ENCODE measurements at places on chromosomes 16 and 17.
A peak's percentile ranks its signal among the peaks of the same experiment; 100 is the strongest.

DNA sequence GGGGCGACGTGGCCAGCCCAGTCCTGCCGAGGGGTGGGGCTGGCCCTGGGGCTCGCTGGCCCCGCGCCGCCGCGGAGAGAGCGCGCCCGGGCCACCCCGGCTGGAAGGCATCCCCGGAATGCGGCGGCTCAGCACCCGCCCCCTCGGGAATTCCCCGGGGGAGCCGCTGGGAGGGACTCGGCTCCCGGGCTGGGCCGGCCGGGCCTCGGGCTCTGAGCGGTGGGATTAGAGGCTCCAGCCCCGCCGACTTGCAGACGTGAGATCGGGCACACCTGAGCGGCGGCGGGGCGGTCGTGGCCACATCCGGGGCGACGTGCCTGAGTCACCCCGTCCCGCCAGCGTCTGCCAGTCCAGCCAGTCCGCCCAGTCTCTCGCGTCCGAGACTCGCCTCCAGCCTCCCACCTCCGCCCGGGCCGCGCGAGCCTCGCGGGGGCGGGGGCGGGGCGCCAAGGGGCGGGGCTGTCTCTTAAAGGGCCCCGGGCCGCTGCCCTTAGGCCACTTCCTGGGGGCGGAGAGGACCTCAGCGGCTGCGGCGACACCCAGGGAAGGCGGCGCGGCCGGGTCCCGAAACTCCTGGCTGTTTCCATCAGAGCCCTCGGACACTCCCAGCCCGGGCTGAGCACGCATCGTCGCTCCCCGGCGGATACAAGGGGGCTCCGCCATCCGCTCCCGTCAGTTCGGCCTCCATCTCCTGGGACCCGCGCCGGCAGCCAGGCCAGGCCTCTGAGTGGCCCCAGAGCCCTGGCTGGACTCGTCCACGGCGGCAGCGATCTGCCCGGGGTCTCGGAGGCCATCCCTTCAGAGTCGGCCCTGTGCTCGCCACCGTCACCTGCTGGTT is at the start of gene KCTD11:
Gene KCTD11, plus strand, starts transcription at position 498 of the 838 bp plus-strand sequence.
- DNase-seq, result peak; percentile 75

DNA sequence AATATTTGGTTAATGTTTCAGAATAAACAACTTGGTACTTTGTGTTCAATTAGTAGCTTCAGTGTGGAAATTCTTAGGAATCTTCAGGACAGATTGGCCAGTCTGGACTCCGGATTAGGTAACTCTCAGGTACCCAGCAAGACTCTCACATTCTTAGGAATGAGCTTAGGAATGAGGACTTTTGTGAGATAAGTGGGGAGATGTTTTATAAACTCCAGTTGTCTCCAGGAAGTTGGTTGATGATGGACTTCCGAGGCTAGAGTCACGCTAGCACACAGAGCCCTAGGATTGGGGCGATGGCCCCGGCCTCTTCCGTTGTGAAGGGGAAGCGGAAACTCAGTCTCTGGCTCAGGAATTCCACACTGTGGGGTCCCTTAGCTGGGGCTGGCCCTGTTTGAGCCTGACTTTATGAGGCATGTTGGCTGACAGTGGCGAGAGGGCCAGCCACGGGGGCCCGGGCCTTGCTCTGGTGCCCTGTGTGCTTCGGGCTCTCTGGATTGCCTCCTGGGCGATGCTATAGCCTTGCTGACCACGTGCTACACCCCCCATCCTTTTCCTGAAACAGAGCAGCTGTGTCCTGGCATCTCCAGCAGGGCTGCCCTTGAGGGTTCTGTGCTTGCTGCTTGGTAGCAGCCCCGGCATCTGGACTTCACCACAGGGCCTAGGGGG is 32.4 kb downstream of the RAB11FIP3 start:
- DNase-seq, result no peak

- DNase-seq, result no peak
Measured at GRCh38 chr17:18961634-18962493, 9.9 kb downstream of the SLC5A10 start.

- no peak for DNase-seq
Measured at GRCh38 chr17:7326186-7326585, 2.9 kb downstream of the NEURL4 start.

DNA sequence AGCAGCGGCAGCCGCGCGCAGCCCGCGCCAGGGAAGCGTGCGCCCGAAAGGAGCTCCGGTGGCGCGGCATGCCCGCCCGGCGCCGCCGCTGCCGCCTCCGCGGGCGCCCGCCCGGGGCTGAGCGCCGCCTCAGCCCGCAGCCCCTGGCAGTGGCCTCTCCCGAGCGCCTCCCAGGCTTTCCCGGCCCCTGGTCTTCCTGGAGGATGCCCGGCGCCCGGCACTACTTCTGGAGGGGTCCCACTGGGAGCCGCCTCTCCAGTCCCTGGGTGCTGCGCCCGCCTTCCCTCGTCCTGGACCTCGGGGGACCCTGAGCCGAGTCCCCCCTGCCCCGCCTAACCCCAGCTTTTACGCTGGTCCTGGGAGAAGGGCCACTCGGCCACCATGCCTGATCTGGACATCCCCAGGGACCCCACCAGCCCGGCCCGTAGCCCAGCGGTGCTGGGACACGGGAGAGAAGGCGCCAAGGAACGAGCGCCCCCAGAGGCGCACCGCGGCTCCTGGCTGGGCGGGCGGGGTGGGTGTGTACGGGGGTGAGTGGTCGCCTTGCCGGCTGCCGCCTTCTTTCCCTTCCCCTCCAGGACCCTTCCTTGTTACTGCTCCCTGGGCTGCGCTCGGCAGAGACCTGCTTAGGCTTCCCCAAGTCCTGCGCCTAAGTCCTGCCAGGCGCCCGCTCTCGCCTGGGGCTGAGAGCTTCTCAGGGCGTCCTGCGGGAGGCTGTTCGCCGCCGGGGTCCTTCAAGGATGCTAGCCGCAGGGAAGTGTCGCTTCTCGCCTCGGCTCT is 704 bp downstream of the ASIC2 start:
- DNase-seq, result no peak

DNA sequence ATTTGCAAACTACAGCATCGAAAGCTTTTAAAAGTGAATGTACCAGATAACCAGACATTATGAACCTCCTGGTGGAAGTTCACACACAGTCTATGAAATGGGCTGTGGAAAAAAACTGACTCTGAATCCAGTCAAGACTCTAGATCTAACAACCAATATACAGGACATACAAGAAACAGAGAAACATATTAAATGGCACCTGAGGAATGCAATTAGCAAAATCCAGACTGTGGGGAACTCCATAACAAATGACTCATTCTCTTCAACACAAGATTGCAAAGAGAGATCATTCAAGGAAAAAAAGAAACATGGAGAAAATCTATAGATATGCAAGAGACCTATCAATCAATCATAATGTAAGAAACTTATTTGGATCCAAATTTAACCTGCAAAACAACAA is 119.0 kb downstream of the MYO1D start:
- no peak for DNase-seq

- DNase-seq, result no peak
Measured at GRCh38 chr17:9020096-9020823, 1.1 kb upstream of the NTN1 start.

DNA sequence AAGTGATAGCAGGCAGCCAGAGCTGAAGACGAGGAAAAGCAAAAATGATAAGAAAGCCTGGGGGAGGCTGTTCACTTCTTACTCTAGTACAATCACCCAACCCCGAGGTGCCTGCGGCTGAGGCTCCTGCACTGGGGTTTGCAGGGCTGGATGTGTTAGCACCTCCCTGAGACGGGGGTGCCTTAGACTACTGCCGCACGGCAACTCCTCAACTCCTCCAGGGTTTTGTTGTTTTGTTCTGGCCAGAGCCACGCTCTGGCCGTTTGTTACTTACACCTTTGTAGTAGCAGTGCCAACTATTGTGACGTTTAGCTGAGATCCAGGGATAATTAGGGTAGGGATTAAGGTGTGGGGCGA is 51.5 kb downstream of the LDHD start:
- no peak for DNase-seq

DNA sequence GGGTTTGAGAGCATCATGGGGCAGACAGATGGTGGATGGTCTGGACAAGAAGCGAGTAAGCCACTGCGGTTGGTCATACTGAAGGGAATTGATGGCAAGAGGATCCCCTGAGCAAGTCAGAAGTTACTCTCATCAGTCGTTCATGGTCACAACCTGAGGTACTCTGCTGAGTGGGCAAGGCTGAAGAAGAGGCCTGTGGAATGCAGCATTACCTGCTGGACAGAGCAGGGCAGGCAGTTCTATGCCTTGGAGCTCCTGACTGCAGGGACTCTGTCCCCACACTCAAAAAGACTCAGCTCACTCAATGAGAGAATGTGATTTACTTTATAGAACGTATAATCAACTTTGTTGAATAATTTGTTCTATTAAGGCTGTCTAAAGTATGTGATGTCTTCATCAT is 28.3 kb downstream of the ALDH3A2 start:
- DNase-seq, result no peak

GRCh38 chr17:12522743-12523183 is 142.9 kb upstream of the MYOCD start:
- DNase-seq, result no peak

GRCh38 chr17:4386406-4386805 is 19.9 kb upstream of the UBE2G1 start:
- DNase-seq, result no peak

GRCh38 chr16:25106567-25107465 is 4.7 kb upstream of the LCMT1 start:
- DNase-seq, result peak; percentile 62

DNA sequence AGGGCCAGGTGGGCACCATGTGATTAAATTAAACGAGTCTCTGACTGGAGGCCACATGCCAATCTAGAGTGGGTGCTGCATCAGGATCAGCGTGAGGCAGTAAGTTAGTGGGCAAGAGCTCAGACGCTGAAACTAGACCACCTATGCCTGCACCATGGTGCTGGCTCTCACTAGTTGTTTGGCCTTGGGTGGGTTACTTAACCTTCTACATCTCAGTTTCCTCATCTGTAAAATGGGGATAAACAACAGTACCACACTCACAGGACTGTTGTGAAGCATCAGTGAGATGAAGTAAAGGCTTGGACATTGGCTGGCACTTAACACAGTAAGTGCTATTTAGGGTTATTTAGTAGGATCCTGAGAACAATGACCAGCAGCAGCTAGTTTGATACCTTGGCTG is 5.9 kb downstream of the NDUFAB1 start:
- DNase-seq, result no peak

GRCh38 chr17:72118335-72119076 is 2.3 kb upstream of the SOX9 start:
- no peak for DNase-seq

GRCh38 chr17:17495536-17496188 is 533 bp downstream of the RASD1 start:
- peak; percentile 10 for DNase-seq

Data from T-helper 9 cell (primary cell).